Suppressor macrophage treated with lipopolysaccharide for 1 hour (primary cell): ENCODE measurements at places on chromosomes 2 and 18.

DNA sequence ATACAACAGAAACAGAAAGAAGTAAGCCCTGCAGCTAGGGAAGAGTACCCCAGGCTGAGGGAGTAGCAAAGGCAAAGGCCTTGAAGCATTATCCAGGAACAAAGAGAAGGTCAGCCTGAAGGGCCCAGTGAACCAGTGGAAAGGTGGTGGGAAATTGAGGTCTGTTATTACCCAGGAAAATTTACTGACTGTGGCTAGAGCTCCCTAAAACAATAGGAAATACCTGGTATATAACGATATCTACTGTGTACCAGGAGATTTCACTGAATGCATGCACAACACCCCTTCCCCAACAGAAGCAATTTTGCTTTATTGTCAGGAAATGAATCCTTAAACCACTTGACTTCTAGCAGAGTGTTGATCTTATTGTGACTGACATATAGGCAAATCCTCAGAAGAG lies 365.3 kb downstream of the ERBB4 start:
- DNase-seq, result no peak

- no peak for DNase-seq
Observed at GRCh38 chr2:223099561-223099960, 47.6 kb downstream of the KCNE4 start.

DNA sequence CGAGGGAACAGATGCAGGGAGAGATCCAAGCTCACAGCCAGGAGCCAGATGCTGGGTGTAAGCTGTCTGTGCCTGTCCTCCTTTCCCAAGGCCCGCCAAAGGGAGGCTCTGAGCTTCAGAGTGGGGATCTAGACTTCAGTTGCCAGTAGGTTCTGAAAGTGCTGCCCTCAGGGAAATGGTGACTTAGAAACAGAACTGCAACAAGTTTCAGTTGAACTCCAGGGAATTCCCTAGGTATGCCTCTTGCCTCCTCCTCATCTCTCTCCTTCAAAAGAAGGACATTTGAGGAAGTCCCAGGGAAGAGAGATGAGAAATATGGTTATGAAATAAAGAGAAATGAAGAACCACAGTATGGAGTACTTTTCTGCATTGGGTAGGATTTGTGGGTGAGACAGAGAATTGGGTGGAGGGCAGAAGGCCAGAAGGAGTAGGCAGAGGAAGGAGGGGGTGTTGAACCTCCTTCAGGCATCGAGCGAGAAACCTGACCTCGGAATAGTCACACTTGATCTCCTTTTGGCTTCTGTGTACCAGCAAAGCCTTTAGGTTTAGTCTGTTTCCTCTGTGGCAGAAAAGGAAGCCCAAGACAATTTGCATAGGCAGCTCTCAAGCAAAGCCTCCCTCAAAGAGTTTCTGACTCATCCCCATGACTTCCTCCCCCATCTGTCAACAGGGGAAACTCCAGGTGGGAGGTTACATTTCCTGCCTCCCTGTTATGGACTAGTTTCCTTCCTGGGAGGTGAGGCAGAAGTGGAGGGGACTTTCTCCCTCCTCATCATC lies 45.7 kb downstream of the QPCT start:
- DNase-seq, result peak; percentile 94

DNA sequence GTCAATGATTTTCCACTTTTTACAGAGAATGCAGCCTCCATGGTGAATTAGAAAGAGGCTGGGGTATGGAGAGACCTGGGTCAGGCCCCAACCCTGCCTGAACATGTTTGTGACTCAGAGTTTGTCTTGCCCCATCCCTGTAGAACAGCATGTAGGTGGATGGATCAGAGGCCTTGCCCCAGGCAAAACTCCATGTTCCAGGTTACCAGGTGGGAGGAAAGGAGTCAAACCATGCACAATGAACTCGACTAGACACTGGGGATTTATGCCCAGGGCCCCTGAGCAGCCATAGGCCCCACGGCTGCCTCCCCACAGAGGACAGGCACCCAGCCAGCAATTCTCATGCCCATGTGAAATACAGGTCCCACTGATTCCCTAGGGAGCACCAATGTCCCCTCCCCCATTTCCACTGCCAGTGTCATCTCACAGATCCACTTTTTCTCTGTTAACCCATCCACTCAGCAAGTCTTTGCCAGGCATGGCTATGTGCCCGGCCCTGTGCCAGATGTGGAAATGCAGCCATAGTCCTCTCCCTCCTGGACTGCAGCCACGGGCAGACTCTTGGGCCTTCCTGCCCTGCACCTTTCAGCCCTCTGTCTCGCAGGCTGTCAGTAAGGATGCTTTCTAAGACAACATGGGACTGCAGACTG lies 737.8 kb upstream of the HS6ST1 start:
- no peak for DNase-seq

- no peak for DNase-seq
Observed at GRCh38 chr18:30675493-30675892, 367.0 kb downstream of the DSC3 start.
